Naive thymus-derived CD8-positive, alpha-beta T cell (primary cell): ENCODE measurements at places on chromosomes 12 and 14.

- no peak for DNase-seq
Measured at GRCh38 chr14:100775831-100776591, 49.3 kb downstream of the DLK1 start.

- DNase-seq: no peak
Measured at GRCh38 chr14:46197856-46198255, 453.7 kb downstream of the RPL10L start.

DNA sequence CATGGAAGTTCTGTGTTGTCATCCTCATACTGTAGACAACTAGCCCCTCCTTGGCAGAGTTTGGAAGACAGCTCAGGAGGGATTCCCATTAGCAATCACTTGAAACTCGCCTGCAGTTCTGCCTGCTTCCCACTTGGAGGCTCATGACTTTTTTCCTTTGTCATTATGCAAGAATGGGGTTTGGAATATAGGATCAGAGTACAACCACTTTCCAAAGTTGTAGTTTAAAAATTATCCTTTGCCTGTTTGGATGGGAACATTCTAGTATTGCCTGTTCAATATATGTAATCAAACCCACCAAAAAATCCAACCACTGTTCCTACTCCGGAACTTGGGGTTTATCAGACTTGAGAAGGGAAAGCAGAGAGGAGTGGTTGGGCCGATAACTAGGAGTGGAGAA is 2.1 kb upstream of the GPD1 start:
- DNase-seq: no peak

DNA sequence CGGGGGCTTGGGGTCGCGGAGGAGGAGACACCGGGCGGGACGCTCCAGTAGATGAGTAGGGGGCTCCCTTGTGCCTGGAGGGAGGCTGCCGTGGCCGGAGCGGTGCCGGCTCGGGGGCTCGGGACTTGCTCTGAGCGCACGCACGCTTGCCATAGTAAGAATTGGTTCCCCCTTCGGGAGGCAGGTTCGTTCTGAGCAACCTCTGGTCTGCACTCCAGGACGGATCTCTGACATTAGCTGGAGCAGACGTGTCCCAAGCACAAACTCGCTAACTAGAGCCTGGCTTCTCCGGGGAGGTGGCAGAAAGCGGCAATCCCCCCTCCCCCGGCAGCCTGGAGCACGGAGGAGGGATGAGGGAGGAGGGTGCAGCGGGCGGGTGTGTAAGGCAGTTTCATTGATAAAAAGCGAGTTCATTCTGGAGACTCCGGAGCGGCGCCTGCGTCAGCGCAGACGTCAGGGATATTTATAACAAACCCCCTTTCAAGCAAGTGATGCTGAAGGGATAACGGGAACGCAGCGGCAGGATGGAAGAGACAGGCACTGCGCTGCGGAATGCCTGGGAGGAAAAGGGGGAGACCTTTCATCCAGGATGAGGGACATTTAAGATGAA is 630 bp downstream of the FOS start:
- DNase-seq: peak; percentile 87

- DNase-seq: no peak
Measured at GRCh38 chr12:93722179-93722578, 45.0 kb downstream of the CRADD start.

DNA sequence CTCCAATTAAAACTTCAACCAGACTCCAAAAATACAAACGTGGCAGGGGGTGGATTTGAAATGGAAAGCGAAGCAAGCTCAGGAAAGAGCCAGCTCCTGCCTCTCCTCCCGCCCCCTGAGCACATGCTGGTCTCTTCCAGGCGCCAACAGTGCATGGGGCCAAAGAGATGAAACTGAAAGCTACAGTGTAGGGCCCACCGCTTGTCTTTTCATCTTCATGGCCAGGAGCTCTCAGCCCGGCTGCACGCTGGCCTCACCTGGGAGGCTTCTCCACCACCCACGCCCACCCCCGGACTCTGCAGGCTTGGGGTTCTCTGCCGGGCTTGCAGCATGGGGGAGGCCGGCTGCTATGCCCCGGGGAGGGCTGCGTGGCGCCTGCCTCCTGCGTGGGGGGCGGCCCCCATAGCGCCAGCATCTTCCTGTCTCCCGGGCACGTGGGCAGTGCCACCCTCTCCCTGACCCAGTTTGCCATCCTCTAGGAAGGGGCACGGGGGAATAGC is 2.0 kb downstream of the RIMBP2 start:
- no peak for DNase-seq

- no peak for DNase-seq
Measured at GRCh38 chr12:123816896-123817537, 54.9 kb downstream of the DNAH10 start.

DNA sequence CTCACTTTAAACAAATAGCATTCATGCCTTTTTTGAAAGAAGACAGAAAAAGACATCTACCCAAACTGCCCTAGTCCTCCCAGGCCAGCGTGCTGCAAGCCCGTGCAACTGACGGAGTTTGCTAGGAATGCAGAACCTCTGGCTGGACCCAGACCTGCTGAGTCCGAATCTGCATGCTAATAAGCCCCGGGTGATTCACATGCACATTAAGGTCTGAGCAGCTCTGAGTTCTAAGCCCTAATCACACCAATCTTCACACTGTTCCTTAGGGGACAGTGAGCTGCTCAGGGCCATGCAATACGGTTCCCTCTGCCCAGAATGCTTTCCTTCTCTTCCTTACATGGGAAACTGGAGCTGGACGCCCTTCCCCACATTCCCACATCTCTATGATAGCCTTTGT is 25.2 kb downstream of the HAL start:
- DNase-seq: no peak

GRCh38 chr12:116244001-116244400 is 33.5 kb downstream of the MED13L start:
- DNase-seq: no peak

GRCh38 chr12:47747596-47748506 is 10.8 kb downstream of the RAPGEF3 start:
- DNase-seq: no peak

DNA sequence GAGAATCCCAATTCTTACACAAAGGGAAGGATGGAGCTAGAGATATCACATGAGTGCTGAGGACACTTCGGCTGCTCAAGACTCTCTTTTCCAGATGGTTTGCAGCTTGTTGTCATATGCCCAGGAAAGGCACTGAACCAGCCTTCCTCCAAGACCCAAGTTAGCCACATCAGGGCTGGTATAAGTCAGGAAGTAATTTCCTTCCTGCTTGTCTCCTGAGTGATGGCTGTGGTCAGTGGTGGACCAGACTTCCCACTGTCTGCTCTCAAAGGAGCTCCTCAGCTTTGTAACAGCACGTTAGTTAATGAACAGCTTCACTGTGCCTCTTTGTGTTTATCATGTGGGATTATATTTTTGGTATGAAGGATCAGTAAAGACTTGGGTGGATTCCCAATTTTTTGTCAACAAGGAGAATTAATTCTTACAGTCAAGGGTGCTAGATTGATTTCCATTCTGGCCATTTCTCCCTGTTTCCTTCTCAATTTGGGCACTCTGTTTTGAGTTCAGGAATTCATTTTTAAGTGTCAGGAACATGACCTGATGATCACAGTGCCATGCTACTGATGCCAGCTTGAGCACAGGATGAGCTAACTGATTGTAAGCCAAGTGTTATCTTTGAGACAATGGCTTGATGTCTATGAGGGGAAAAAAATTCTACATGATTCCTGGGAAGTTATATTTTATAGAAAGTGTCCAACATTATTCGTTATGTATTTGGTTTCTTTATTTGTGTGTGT is 145.8 kb downstream of the GCH1 start:
- DNase-seq: no peak

GRCh38 chr12:14066021-14066420 is 84.6 kb upstream of the GRIN2B start:
- no peak for DNase-seq

- DNase-seq: no peak
Measured at GRCh38 chr12:69354172-69354555, 5.4 kb upstream of the YEATS4 start.

- DNase-seq: no peak
Measured at GRCh38 chr14:68460541-68460940, 332.3 kb downstream of the ZFP36L1 start.

DNA sequence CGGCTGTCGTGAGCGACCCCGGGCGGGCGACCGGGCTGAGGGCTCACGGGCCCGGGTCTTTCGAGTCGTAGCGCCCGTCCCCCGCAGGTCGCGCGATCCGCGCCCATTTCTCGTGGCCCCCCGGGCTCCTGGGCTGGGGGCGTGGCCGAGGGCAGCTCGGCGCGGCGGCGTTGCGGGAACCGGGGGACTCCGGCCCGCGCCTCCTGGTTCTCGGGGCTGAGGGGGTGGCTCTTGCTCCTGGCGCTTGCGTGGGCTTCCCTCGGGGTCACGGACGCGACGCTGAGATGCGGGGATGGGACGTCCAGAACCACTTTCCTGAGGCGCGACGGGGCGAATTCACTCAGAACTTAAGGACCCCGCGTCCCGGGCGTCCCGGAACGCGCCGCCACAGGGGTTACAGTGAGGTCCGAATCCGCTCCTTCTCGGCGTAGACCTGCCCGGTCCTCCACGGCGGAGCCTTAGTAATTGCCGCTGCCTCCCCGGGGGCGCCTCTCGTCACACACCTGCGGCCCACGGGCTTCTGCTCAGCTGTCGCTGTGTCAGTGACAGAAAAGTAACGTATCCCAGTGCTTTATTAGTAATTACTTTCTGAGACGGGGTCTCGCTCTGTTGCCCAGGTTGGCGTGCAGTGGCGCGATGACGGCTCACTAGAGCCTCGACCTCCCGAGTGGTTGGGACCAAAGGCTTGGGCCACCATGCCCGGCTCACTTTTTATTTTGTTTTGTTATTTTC is 606 bp downstream of the EP400 start:
- no peak for DNase-seq

GRCh38 chr12:120703311-120703942 is 6.8 kb upstream of the UNC119B start:
- DNase-seq: no peak

DNA sequence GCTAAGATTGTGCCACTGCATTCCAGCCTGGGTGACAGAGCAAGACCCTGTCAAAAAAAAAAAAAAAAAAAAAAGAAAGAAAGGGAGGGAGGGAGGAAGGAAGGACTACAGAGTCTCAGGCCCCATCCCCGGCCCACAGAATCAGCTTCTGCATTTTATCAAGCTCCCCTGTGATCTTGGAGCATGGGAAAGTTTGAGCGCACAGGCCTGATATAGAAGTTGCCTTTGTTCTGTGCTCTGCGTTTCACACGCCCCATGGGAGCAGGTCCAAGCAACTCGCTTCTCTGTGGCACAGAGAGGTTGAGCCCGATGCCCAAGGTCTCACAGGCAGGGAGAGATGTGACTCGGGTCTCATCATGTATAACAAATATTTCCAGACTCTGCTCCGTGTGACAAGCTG is 101.8 kb downstream of the PHETA1 start:
- DNase-seq: no peak

- DNase-seq: no peak
Measured at GRCh38 chr12:128819293-128820144, 4.2 kb downstream of the SLC15A4 start.

DNA sequence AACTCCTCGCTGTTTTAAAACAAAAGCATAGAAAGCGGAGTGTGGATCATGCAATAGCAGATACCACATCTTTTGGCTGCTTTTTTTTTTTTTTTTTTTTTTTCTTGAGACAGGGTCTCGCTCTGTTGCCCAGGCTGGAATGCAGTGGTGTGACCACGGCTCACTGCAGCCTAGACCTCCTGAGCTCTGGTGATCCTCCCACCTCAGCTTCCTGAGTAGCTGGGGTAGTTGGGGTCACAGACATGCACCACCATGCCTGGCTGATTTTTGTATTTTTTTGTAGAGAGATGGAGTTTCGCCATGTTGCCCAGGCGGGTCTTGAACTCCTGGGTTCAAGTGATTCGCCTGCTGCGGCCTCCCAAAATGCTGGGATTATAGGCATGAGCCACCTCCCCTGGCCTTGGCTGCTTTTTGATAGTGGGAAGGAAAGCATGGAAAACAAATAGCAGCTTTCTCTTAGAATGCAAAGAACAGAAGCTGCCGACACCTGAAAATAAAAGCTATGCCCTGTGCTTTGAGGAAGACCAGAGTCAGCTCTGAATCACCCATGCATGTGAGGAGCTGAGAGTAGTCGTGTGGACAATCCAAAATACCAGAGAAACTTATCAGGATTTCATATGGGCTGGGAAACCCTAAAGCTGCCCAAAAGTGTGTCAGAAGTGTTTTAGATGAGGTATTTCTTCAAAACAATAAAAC is 3.6 kb upstream of the ELK3 start:
- DNase-seq: no peak

GRCh38 chr14:37027188-37027824 is 145.1 kb downstream of the SLC25A21 start:
- no peak for DNase-seq

GRCh38 chr14:99612738-99613330 is 8.8 kb upstream of the CCDC85C start:
- no peak for DNase-seq

GRCh38 chr14:79334272-79334671 is 877.0 kb downstream of the DIO2 start:
- no peak for DNase-seq

DNA sequence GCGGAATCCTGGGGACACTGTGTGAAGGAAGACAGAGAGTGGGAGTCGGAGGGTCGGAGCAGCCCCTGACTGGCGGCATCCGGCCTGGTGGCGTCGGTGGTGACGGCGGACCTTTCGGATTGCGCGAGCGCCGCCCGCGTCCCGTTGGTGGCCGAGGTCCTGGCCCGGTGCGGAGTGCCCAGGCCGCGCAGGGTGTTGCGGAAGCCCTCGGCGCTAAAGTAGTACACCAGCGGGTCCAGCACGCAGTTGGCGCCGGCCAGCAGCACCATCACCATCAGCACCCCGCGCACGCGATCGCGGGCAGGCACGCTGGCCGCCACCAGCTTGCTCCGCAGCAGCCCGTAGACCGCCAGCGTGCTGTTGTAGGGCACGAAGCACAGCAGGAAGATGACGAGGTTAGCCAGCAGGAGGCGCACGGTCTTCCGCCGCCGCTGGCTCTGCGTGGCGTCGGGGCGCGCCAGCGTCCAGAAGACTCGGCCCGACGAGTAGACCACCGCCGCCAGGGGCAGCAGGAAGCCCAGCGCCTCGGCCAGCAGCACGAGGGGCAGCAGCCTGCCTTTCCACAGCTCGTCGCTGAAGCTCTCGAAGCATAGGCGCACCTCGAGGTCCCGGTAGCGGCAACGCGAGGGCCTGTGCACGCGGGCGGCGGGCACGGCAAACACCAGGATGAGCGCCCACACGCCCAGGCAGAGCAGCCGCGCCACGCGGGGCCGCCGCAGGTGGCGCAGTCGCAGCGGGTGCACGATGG is 13.1 kb upstream of the CHD4 start:
- peak; percentile 57 for DNase-seq

DNA sequence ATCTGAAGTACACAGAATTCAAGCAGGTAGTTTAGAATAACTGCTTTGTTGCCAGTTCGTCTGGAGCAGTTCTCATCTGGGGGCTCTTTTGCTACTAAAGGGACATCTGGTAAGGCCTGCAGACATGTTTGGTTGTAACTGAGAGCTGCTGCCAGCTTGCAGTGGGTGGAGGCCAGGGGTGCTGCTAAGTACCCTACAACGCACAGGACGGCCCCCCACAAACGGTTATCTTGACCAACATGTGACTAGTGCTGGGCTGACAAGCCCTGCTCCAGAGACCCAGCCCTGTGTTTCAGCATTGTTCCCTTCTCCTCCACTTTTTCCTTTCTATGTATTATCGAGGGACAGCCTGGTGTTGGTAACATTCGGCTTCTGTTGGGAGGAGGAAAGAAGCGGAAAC is 40.8 kb downstream of the FBXO21 start:
- DNase-seq: no peak

GRCh38 chr12:102452605-102453004 is 27.8 kb downstream of the IGF1 start:
- DNase-seq: no peak
